ENCODE measurements at places on chromosomes 2 and 18.
A peak's percentile ranks its signal among the peaks of the same experiment; 100 is the strongest.

DNA sequence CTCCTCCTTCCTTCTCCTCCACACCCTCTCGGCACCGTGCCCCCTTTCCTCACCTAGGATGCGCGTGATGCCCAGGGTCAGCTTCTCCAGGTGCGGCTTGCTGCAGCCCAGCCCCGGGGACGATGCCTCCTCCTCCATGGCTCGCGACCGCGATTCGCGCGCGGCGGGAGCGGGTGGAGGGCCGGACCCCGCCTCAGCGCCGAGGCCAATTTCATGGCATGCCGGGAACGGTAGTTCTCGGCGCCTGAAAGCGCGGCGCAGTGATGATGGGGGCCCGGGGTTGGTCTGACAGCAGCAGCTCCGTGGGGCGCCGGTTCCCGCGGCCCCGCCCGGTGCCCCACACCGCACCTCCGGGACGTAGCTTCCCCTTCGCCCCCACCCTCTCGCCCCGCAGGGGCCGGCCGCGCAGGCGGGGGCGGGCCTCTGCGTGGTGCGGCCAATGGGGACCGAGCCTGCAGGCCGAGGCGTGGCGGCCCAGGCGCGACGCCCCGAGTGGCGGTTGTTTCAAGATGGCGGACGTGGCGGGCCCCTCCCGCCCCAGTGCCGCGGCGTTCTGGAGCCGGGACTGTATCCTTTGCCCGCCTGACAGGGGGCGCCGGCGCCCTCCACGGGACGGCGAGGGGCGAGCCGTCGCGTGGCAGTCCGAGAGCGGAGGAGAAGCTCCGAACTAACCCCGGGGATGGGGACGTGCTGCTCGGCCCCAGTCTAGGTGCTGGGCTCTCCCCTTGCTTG, at the start of the genes KIAA1328 and TPGS2:
Gene KIAA1328, plus strand, starts transcription at position 498 of the 732 bp plus-strand sequence. Its CDS starts 12 bp downstream, at position 510.
Gene TPGS2, minus strand, starts transcription at position 373 of the 732 bp plus-strand sequence. Its CDS starts 235 bp downstream, at position 138.
- peak; percentile 92 for DNase-seq

DNA sequence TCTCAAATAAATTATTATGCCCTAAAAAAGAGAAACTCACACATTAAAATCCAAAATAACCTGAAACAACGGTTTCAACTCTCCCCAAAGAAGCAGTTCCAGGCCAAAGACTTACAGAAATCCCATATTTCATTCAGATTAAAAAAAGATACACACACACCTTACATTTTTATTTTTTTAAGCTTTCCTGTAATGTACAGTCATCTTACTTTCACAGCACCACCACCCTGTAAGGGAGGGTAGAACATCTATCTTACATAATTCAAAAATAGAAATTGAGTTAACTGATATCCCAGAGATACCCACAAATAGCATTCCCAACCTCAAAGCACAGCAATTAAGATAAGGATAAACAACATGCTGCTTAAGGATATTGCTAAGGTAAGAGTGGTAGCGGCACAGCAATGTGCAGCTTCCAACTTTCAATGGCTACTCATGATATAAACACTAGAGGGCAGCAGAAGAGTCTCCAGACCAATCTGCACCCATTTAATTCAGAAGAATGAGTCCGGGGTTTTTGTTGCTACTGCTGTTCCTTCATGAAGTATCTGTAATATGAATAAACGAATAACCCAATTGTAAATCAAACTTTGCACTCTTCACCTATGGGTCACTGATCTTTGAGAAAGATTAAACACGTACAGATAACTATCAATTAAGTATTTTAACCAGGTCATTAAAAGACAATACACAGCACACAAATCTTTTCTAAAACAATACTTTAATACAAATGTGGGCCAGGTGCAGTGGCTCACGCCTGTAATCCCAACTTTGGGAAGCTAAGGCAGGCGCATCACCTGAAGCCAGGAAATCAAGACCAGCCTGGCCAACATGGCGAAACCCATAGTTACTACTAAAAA, 11.3 kb downstream of the GFPT1 start:
- DNase-seq: peak; percentile 4

DNA sequence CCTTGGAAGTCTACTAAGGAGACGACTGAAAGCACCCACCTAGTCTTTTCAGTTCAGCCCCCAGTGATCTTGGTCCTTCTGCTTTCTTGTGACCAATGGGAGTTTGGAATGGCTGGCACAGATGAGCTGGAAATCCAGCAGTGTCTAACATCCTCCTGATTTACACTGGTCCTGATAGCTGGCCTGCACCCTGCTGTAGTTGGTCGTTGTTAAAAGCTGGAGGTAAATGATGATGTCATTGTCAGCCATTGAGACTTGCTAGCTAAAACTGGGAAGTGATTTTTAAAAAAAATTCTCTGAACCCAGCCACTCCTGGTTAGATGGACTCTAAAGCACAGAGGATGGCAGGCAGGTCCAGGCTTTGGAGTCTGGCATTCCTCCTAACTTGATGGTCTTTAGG, 19.3 kb downstream of the CCT7 start:
- DNase-seq: no peak

DNA sequence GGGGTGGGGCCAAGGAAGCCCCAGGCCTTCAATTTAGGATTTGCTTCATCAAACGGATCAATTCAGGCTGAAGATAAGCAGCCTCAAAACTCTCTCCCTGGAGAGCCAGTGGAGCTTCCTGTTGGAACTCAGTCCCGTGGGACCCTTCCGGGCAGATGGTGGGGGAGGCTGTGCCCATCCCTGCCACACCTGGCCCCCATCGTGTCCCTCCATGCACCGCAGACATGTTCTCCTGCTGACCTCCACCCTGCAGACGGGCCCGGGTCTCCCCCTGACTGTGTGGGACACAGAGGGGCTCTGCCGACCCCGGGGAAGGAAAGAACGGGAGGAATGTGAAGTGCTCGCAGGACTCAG, 144.2 kb downstream of the TPO start:
- no peak for DNase-seq

DNA sequence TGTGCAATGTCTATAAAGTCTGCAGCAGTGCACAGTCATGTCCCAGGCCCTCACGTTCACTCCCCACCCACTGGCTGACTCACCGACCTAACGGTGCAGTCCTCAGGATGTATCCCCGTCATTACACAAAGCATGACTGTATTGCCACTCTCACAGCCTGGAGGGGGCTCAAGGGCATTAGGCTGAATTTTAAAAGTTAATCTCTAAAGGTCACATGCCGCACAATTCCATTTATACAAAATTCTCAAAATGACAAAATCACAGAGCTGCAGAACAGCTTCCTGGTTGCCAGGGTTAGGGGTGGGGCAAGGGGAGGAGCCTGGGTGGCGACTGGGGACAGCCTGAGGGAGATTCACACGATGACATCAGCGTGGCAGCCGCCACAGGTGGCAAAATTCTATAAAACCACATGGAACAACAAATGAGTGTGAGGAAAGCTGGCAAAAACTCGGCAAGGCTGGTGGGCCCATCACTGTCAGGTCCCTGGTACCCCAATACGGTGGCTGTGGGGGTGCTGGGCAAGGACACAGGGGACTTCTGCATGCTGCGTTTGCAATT, 97.6 kb downstream of the NDUFA10 start:
- no peak for DNase-seq

Data from NCI-H2107 (cell line).